ENCODE measurements at places on chromosomes 6 and 20.

- DNase-seq = no peak
Observed at GRCh38 chr6:33923857-33924514, 120.2 kb upstream of the MLN start.

DNA sequence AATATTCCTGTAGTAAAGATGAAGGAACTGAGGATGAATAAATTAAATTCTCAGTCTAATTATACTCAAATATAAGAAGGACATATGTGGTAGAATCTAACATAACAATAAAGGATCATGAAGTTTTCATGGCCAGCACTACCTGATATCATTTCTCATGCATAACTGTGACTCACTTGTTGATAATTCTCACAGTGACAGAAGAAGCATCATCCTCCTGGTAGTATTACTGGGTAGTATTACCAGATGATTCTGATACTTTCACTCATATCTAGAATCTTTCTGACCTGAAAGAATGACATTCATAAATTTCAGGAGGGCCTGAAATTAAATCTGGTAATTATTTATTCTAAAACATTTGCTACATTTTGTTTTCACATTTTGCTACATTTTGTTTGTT is 1375.0 kb downstream of the EPHA7 start:
- DNase-seq = no peak

GRCh38 chr6:21099338-21100314 is 493.9 kb upstream of the SOX4 start:
- DNase-seq = no peak

- no peak for DNase-seq
Observed at GRCh38 chr6:150761771-150762170, 103.7 kb upstream of the MTHFD1L start.
